ENCODE measurements at places on chromosomes 5 and 9.

- DNase-seq: no peak
Measured at GRCh38 chr5:178770621-178771020, 40.2 kb upstream of the ZNF354A start.

- DNase-seq: no peak
Measured at GRCh38 chr9:36092014-36092413, 44.5 kb upstream of the GLIPR2 start.

- DNase-seq: no peak
Measured at GRCh38 chr9:136399176-136400037, 563 bp downstream of the SNAPC4 start.

DNA sequence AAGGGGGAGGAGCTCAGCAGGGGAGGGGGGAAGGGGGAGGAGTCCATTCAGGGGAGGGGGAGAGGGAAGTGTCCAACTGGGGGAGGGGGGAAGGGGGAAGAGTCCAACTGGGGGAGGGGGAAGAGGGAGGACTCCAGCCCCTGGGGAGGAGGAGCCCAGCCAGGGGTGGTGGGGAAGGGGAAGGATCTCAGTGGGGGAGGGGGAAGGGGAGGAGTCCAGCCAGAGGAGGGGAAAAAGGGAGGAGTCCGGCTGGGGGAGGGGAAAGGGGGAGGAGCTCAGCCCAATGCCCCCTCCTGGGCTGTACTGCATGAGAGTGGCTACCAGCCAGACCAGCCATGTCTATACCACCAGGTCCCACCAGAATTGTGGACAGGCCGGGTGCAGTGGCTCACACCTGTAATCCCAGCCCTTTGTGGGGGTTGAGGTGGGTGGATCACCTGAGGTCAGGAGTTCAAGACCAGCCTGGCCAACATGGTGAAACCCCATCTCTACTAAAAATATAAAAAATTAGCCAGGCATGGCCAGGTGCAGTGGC is 30.6 kb upstream of the ADAMTS2 start:
- DNase-seq: no peak

GRCh38 chr9:133598978-133599377 is 10.2 kb downstream of the FAM163B start:
- no peak for DNase-seq
